ENCODE measurements at places on chromosomes 16 and 17.

DNA sequence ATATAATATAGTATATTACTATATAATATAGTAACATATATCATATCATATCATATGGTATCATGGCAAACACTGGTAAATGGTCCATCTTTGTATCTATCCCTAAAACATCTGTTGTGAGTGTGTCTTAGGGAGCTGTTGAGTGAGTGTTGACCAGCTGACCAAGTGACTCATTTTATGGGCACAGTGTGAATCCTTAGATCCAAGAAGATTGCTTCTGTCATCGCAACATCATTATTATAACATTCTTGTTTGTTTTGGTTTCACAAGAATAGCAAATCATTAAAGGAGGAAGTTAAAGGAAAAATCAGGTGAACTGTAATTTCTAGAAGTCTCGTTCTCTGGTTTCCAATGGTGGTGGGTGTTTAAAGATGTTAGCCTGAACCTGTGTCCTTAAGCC is 11.7 kb upstream of the MAF start:
- DNase-seq = no peak

- DNase-seq = no peak
These were observed 1.5 kb downstream of the TEX2 start for GRCh38 chr17:64261417-64262145.

DNA sequence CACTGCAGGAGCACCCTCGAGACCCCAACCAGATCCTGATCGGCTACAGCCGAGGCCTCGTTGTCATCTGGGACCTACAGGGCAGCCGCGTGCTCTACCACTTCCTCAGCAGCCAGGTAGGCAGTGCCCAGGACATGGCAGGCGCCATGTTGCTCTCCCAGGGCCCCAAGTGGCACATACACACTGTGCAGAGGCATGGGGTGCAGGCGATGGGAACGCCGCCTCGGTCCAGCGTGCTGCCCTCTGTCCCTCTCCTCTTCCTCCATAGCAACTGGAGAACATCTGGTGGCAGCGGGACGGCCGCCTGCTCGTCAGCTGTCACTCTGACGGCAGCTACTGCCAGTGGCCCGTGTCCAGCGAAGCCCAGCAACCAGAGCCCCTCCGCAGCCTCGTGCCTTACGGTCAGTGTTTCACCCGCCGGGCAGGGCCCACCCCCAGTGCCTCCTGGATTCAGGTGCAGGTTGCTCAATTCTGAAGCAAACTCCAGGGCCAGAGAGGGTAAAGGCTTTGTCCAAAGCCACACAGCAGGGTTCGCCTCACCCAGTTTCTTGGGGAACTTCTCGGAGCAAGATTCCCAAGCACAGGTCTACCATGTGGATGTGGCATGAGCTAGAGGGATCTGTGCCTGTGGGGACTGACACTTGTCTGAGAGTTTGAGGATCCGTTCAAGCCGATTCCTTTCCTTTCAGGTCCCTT is 24.4 kb upstream of the MYO15B start:
- no peak for DNase-seq

DNA sequence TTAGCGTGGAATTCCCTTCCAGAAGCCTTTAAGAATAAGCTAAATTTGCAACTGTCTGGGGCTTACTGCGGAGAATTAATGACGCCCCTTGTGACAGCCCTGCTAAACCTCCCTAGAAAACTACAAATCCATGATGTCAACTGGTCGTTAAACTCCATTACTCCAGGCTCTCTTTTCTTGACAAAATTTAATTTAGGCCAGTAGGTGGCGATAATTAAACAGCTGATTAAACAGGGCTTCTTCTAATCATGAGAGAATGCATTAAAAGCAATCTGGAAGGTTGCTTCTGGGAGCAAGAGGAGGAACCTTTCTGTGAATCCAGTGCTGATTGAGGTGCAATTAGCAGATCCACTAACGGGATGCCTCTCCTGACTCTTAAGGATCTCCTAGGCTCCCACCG is 8.1 kb upstream of the NLRP1 start:
- peak; percentile 30 for DNase-seq

DNA sequence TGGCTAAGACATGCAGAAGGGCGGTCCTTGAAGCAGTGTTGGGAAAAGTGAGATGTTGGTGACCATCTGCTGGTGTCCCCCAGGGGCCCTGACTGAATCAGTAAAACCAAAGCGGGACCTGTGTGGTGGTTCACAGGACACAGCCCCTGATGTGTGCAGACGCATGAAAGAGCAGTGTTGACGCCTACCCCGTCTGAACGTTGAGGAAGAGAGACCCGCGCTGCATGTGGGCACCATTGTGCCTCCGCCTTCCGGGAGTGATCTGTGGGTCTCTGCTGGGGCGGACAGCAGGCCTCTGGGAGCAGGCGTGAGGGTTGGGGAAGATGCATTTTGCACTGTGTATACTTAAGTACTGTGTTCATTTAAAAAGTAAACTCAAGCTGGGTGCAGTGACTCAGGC is 31.6 kb downstream of the MGRN1 start:
- DNase-seq = no peak

- DNase-seq = no peak
These were observed 18.1 kb downstream of the RHBDL3 start for GRCh38 chr17:32283745-32284201.

- no peak for DNase-seq
These were observed 55.7 kb downstream of the OR1D5 start for GRCh38 chr17:3007651-3008121.

Measured in activated CD4-positive, alpha-beta T cell treated with anti-CD3 and anti-CD28 coated beads, Interleukin-2, amount 50 U/mL, for 24 hours (primary cell).